ENCODE measurements at places on chromosomes 4 and X. TPM values are rescaled to one million over a fixed set of nuclear protein-coding genes. Genes with fewer than 3 reads are reported as not detected.

DNA sequence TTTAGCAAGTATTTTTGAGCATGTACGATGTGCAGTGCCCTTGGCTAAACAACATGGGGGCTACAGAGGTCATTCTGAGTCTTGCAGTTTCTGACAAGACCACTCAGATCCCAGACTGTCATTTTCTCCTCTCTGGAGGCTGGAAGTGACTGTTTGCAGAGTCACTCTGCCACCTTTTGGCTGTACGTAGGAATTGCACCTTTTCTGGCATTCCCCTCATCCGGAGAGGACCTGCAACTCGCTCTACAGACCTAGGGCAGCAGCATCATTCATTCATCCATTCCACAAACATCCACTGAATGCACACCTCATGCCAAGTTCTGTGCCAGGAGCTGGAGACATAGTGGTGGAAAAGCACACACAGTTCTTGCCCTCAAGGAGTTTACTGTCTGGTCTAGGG is 160.4 kb upstream of the GPR101 start:
- DNase-seq = no peak

DNA sequence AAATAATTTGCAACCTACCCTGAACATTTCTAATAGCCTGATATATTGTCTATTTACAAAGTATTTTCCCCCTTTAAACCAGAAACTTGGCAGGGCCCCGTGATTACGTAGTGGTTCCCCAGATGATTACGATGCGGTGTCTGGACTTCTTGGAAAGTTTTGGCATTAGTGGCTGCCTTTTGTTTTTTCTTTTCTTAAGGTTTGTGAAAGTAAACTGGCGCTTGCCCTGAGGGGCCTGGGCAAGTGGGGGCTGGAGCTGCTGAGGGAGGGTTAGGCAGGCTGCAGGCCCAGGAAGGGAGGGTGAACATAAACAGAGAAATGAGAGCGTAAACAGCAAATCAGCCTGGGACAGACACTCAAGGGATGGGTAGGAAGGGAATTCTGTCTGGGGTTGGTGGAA is 123.6 kb upstream of the MSX1 start:
- DNase-seq = no peak

Gene SLC16A2
- 67.0 TPM for polyA plus RNA-seq

GRCh38 chr4:40484346-40485090 is 145.1 kb downstream of the RBM47 start:
- no peak for DNase-seq

Gene ANKRD50
- 6.5 TPM for polyA plus RNA-seq

DNA sequence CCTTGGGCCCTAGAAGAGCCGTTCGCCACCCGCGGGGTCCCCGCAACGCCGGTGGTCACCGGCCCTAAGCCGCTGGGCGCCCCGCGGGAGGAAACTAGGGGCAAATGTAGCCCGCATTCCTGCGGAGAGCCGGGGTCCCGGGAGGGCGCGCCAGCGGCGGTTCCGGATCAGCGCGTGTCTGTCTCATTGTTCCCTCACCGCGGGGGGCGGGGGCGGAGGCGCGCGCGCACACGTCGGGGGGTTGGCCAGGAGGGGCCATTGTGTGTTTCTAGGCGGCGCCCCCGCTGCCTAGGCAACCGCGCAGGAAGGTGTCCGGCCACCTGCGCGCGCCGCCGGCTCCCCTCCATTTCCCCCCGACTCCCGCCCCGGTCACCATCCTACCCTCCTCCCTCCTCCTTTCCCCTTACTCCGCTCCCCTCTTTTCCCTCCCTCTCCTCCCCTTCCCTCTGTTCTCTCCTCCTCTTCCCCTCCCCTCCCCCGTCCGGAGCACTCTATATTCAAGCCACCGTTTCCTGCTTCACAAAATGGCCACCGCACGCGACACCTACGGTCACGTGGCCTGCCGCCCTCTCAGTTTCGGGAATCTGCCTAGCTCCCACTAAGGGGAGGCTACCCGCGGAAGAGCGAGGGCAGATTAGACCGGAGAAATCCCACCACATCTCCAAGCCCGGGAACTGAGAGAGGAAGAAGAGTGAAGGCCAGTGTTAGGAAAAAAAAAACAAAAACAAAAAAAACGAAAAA is 789 bp upstream of the DDX3X start:
- DNase-seq = no peak

Gene TLR10
- not detected for polyA plus RNA-seq

DNA sequence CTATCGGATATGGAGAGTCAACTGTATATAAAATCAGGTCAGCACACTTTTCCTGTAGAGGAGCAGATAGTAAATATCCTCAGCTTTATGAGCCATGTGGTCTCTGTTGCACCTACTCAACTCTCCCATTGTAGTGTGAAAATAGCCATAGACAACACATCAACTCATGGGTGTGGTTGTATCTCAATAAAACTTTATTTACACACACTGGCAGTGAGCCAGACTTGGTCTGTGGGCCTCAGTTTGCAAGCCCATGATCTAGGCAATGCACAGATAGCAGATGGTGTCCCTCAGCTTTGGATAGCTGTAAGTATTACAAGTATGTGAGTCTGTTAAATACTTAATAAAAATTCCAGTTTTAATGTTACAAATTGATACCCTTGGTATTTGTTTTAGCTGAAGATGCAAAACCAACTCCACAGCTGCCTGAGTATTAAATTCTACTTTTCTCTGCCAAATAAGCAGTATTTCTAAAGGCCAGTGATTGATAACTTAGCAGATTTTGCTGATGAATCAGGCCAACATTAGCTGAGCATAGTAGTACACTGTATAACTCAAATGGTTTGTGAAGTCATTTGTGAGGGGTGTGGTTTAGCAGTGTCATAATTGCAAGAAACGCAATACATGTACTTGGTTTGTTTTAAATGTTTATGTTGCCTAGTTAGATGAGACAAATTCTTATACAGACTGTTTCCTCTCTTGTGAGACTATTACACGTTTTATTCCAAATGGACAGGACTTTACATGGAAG is 87.3 kb downstream of the GPR143 start:
- no peak for DNase-seq

- no peak for DNase-seq
Measured at GRCh38 chrX:27444093-27444908, 18.8 kb downstream of the PPP4R3C start.

DNA sequence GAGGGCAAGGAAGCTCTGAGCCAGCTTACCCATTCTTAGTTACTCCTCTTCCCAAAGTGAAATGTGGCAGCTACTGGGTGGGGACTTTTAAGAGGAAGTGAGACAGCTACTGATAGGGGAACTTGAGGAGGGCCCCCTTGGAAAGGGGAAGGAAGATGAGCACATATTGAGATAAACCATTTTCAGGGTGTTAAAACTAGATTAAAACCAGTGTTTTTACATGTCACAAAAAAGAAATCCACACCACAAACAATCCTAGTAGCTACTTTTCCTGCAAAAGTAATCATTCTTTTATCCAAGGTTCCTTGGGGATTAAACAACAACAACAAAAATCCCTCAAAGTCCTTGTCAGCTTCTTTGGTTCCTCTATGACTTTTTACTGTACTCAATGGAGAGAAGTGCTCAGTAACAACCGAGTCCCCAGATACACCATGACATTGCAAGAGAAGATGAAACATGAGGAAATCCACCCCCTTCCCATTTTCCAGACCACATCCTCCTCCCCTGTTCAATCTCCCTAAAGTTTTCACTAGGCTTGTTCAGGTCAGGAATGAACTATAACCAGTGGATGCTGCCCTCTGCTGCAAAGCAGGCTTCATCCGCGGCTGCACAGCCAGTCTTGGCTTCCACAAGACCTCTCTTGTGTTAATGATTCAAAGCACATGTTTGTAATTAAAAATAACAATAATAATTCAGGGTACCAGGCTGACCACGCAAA is 113.5 kb upstream of the TMEM164 start:
- DNase-seq = no peak

GRCh38 chr4:7831858-7832730 is 107.6 kb downstream of the AFAP1 start:
- DNase-seq = no peak

Gene FLNA
- polyA plus RNA-seq = 1,740 TPM

- DNase-seq = no peak
Measured at GRCh38 chr4:2303686-2304320, 41.9 kb upstream of the MXD4 start.

Gene PPP2R3B
- polyA plus RNA-seq = 14.9 TPM

Gene VSIG4
- polyA plus RNA-seq = not detected

- no peak for DNase-seq
Measured at GRCh38 chr4:151991884-151992167, 231.0 kb upstream of the GATB start.

Gene ADD1
- polyA plus RNA-seq = 96.8 TPM

- DNase-seq = no peak
Measured at GRCh38 chr4:52243367-52243766, 192.3 kb downstream of the SPATA18 start.

Gene MCF2
- polyA plus RNA-seq = not detected

Gene ETDB
- not detected for polyA plus RNA-seq

- DNase-seq = no peak
Measured at GRCh38 chr4:189547559-189547958, 393.1 kb upstream of the FRG1 start.

Data from BJ (cell line).